Esophagus squamous epithelium (tissue), 5 donors: ENCODE measurements at places on chromosomes 11 and 22.

GRCh38 chr11:134518616-134519389 is 106.8 kb upstream of the B3GAT1 start:
- DNase-seq: no peak

DNA sequence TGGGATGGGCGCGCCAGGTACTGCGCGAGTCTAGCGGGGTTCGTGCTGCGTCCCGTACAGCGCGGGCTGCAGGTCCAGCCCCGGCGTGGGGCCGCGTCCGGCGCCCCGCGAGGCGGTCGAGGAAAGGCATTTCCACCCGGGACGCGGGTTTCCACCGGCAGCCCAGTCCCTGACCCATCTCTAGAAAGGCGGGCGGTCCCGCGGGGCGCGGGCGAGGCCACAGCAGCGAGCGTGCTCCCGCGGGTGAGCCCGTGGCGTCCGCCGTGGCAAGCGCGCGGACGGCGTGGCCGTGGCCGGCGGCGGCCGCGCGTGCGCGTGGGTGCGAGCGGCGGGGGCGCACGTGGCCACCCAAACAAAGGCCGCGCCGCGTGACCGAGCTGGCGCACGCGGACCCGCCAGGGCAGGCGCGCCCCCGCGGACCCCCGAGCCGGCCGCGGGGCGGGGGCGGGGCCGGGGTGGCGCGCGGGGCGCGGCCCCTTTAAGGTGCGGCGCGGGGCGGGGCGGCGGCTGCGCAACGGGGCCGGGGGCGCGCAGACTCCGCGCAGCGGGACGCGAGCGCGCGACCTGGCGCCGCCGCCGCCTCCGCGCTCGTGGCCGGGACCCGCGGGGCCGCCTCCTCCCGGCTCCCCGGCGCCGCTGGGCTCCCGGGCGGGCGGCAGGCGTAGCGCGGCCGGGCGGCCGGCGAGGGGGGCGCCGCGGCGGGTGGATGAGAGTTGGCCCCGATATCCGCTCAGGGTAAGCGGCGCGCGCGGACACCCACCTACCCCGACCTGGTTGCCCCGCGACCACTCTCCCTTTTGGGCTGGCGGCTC is 39.3 kb upstream of the CELSR1 start:
- DNase-seq: no peak

DNA sequence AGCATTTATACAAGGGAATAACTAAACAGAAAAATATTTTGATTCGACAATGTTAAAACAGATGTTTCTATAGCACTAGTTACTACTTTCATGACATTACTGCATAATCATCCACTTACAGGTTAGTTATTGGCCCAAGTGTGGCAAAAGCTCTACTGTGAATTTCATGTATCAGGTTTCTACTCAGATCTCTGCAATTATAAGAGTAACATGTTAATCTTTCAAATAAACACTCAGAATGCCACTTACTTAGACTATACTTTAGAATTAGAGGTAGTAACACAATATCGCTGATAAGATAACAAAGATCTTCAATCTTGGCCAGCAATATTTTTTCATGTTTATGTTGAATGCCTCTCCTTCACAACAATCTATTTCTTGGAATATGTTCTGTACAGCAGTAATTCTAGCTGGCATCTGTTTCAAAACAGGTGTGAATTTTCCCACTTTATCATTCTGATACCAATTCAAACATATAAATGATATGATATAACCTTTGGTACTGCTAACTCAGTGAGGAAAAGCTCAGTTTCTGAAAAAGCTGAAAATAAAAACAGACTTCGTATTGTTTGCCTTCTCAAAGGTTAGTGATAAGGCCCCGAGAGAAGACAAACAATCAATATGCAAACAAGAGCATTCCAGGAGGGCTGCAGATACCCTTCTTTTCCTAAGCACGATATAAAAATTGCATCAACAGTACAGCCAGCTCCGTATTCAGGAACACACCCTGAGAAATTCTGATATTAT is 11.0 kb upstream of the CCDC34 start:
- no peak for DNase-seq

- DNase-seq: no peak
Measured at GRCh38 chr11:59598961-59599360, 16.6 kb downstream of the OSBP start.

DNA sequence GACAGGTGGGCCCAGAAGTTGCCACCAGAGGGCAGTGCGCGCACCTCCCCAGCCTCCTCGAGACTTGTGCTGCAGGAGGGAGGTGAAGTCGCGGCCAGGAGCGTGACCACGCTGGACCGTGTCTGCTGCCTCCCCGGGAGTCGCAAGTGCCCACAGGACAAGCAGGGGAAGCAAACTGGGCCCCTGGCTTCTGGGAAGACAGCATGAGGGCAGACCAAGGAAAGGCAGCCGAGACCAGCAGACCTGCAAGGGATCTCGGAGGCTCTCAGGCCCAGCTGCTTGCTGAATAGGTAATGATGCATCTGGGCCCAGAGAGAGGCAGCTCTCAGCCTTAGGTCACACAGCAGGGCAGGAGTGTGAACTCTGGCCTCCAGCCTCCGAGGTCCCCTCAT is 17.0 kb upstream of the IL2RB start:
- DNase-seq: no peak

DNA sequence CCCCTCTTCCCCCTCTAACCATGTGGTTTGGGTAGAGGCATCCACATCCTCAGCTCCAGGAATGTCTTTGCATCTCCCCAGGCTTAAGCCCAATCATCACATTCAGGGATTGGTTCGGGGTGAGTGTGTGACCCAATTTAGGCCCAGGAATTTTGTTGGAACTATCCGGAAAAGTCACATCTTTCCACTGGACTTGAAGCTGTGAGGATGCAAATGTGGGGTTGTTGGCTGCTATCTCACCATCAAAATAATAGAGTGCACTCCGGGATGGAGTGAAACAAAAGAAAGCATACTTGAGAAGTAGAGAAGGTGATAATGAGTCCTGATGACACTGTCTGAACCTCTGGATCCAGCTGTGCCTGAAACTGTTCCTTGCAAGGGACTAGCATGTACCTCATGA is 33.8 kb upstream of the OLFML1 start:
- DNase-seq: no peak

DNA sequence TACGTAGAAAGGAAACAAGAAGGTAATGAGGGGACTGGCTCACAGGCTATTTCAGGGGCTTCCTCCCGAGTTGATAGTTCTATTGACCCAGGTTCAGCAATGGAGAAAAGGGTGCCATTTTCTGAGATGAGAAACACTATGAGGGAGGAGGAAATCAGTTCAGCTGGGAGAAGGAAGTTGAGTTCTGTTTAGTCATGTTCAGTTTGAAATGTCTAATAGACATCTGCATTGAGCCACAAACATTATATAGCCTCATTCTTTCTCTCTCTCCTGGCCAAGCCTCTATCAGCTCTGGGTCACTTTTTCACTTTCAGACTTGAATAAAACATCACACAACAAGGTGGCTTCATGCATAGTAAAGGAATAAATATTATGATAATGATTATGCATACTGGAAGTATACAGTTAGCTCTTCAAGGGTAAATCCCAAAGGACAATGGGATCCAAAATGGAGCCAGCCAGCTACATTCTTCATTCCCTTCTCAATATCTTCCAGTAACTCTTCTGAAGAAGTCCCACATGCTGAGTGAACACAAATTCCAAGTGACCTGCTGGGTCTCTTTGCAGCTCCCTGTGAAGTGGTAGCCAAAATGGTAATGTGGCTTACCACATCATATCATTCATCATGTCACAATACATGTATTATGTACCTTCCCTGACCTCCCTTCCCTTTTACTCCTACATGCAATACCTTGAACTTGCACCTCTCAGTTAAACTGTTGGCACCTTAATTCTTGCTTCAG is 80.9 kb upstream of the CD44 start:
- no peak for DNase-seq

GRCh38 chr11:116104498-116105174 is 600.4 kb upstream of the CADM1 start:
- DNase-seq: no peak

- no peak for DNase-seq
Measured at GRCh38 chr22:41239443-41240128, 1.1 kb downstream of the CHADL start.

- DNase-seq: no peak
Measured at GRCh38 chr11:62909107-62909894, 11.9 kb downstream of the CHRM1 start.
